Activated CD4-positive, alpha-beta T cell treated with anti-CD3 and anti-CD28 coated beads, Interleukin-2, amount 50 U/mL, for 4 hours (primary cell): ENCODE measurements at places on chromosomes 12 and 14.

- DNase-seq = no peak
These were observed 30.9 kb downstream of the NIN start for GRCh38 chr14:50800032-50800431.

DNA sequence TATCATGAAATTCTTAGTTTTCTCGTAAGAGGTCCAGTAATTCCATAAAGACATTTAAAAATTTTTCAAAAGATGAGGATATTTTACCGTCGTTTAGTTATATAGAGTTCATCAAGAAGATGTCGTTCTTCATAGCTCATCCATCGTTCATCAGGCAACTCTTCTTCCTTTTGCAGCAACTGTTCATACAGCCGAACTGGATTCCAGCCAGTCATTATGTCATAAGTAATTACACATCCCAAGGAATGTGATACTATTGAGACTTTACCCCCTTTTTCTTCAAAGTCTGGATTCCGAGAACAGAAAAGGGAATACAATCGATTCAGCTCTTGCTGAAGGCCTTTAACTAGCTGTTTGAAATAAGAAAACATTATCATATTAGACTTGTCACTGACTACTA, 90.3 kb downstream of the DDHD1 start:
- no peak for DNase-seq

GRCh38 chr14:91112194-91112593, 1.7 kb upstream of the DGLUCY start:
- no peak for DNase-seq

GRCh38 chr14:71103662-71104484, 196.6 kb downstream of the PCNX1 start:
- no peak for DNase-seq

- DNase-seq = no peak
These were observed 69.3 kb downstream of the RIMBP2 start for GRCh38 chr12:130646716-130647370.

DNA sequence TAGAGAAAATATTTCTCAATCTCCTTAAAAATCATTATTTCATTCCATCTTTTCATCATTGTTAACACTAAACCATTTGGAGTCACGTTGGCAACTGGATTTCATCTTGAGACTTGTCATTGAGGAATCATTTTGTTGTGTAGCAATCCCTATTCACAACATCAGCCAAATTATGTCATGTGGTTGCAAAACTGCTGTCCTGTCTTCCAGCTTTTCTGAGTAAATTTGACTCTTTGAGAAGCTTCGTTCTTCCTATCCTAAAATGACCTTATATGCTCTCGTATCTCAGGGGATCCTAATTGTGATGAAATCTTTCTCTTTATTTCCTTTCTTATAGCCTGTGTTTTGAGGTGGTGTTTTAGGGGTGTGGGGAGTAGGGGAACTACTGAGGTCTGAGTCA, 30.6 kb upstream of the KICS2 start:
- no peak for DNase-seq

- no peak for DNase-seq
These were observed 23.4 kb downstream of the MAP1LC3B2 start for GRCh38 chr12:116582610-116583009.
